ENCODE measurements at places on chromosomes 5 and 9.

DNA sequence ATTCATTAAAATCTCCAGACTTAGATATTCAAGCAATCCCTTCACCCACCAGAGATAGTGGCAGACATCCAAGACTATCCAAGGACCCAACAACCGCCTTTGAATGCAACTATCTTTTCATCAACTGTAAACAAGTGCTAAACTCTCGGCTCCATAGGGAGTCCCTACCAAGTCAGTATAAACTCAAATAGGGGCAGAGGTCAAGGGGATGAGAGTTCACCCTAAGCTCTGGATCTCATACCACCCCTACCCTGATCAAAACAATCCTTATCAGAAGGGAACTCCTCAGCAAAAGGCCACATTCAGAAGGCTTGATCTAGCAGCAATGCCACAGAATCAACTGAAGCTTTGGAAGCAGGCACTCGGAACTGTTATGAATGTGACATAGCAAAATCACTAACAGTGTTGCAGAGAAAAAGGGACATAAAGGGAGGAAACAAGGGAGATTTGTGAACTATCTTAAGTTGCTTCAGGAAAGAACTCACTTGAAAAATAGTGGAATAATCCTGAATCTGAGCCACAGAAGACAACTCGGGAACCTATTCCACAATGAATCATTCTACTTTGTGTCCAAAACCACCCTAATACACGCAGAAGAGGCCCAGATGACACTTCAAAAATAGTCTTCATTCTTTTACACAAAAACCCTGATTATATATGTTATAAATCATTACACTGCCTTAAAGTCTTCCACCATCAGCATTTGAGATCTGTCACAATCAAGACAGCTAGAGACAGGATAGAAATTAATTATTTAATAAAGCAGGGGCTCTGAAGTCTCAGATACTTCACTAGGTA lies 49.8 kb downstream of the NR6A1 start:
- no peak for DNase-seq

- DNase-seq, result no peak
Observed at GRCh38 chr5:36874465-36874864, 2.1 kb upstream of the NIPBL start.

- no peak for DNase-seq
Observed at GRCh38 chr9:133595910-133596309, 13.3 kb downstream of the FAM163B start.

DNA sequence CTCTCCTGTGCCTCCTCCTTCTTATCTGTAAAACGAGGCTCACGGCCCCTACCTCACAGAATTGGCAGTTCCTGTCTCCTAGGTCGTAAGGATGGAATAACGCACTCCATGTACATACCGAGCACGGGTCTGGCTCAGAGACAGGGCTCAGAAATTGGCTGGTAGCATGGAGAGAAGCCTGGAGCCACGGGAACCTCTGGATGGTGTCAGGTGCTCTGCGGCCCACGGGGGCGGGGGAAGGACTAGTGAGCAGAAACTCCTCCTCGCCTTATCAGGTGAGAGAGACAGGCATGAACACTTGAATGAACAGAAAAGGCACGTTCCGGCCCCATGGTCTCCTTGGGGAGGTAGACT lies 15.4 kb upstream of the C5orf47 start:
- DNase-seq, result no peak

- DNase-seq, result no peak
Observed at GRCh38 chr5:139681466-139681865, 33.3 kb downstream of the CXXC5 start.

GRCh38 chr5:112694853-112695709 lies 42.6 kb upstream of the APC start:
- no peak for DNase-seq

DNA sequence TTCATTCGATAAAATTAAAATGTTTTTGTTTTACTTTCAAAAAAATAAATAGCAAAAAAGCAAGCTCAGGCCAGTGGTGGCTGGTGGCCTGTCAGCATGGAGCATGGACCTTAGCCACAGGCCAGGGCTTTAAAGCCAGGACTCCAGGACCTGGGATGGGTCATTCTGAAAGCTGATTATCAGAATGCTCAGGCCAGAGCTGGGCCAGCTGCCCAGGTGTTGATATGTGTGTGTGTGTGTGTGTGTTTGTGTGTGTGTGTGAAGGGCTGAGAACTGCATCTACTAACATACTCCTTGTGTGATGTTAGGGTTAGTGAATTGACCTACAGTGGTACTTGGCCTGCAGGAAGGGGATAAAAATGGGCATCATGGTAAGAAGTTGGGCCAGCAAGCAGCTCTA lies 21.5 kb downstream of the PALM2AKAP2 start:
- DNase-seq, result no peak

- DNase-seq, result no peak
Observed at GRCh38 chr9:15972760-15973159, 419.9 kb downstream of the CCDC171 start.

- DNase-seq, result no peak
Observed at GRCh38 chr5:40022057-40022456, 597.3 kb upstream of the DAB2 start.

GRCh38 chr5:78974601-78975000 lies 10.5 kb downstream of the ARSB start:
- DNase-seq, result no peak

- no peak for DNase-seq
Observed at GRCh38 chr9:128434340-128434739, 13.7 kb downstream of the CERCAM start.

DNA sequence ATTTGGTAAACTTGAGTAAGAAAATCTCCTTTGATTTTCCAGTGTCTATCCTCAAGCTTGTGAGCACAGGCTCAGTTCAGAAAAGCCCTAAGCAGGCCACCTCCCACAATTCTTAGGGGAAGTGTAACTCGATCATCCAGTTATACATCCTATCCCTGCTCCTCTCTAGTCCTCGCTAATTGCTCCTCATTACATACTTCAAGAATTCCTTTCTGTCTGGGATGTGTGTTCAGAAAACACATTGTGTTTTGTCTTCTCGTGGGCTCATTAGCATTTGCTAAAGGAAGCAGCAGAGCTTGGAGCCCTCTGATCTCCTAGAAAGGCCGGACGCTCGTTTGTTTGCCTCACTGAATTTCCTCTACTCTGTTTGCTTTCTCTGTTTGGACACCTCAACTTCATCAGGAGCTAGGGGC lies 268.2 kb upstream of the RFX3 start:
- DNase-seq, result peak; percentile 22
